ENCODE measurements at places on chromosomes 3 and 15.

- DNase-seq = no peak
These were observed 113.5 kb downstream of the FNDC3B start for GRCh38 chr3:172152874-172153273.

- DNase-seq = peak; percentile 31
These were observed 2.8 kb upstream of the SST start for GRCh38 chr3:187673012-187673411.

- DNase-seq = peak; percentile 60
These were observed 118.8 kb downstream of the LPP start for GRCh38 chr3:188272481-188273372.

DNA sequence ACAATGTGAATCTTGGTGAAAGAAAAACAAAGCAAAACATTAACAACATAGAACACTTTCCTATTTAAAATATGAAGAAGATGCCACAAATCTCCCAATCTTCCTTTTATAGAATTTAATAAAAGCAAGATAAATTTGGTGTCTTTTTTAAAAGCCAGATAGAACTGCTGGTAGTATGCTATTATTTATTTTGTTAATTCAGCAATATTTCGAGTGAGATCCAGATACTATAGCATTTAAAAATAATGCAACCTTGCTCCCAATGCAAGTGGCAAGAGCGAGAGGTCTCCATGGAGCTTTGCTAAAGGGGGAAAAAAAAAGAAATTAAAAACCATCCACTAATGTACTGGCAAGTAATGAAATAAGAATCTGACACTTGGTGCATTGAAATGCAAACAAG is 121.8 kb downstream of the IL20RB start:
- DNase-seq = no peak

DNA sequence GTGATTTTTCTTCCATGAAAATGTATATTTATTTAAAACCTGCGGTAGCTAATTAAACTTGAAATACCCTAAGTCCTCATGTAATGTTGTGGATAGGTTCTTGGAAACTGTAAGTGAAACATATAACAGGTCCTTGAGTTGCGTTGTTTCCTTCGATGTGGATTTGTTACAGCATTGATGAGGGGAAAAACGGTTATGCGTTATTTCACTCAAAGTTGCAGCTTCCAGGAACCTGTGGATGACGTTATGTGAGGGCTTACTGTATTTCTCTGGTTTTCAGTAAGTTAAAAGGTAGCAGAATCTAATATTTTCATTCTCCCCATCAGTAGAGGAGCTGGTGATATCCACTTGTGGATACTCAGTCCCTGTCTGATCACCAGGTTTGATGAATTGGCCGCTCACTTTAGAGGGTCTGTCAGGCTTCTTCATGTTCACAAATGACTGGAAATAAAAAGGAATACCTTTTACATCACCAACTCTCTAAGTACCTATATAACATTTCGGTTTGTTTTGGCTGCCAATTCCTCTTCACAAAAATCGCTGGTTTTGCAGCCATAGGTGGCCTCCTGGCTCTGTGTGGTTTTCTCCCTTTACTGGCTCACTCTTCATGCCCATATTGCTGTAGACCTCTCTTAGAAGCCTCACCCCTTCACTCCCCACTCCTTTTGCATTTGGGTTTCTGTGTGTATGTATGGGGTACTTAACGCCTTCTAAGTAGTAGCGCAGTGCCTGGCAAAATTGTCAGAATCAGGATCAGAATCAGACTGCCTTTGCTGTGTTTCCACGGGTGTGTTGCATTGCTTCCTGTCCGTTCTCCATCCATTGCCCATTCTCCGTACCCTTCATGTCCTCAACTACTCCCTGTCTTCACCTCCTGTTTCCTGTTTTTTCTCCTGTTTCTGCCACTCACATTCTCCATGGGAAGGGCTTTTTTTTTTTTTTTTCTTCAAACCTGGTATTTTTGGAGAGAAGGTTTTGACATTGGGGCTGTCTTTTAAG is 112.6 kb downstream of the FNDC3B start:
- DNase-seq = no peak

Data from urothelium cell line (cell line).